ENCODE measurements at places on chromosomes 12 and 14. TPM values are rescaled to one million over a fixed set of nuclear protein-coding genes. Genes with fewer than 3 reads are reported as not detected.

Gene LHX5
- total RNA-seq = 1.6 TPM

Gene GYS2
- total RNA-seq = not detected

Gene FBLN5
- total RNA-seq = 37.2 TPM

Gene FAIM2
- total RNA-seq = 72.6 TPM

Gene ANKRD52
- 20.9 TPM for total RNA-seq

Gene TAS2R13
- total RNA-seq = 10.9 TPM

Gene CCDC184
- total RNA-seq = 15.3 TPM

Gene HCAR2
- total RNA-seq = 0.44 TPM

Gene KRT86
- total RNA-seq = 0.11 TPM

Gene P2RX2
- 0.30 TPM for total RNA-seq

Gene HNF1A
- not detected for total RNA-seq

Gene CACNA2D4
- 1.8 TPM for total RNA-seq

Gene SENP1
- total RNA-seq = 26.3 TPM

Gene SYCP3
- total RNA-seq = 0.20 TPM

Gene NTN4
- 16.6 TPM for total RNA-seq

Gene ADGRD1
- 13.9 TPM for total RNA-seq

Gene NELL2
- 241 TPM for total RNA-seq

Gene CEBPE
- 0.17 TPM for total RNA-seq

Gene SH2B3
- 8.0 TPM for total RNA-seq

Gene CD27
- total RNA-seq = 0.50 TPM

Gene AMHR2
- 0.61 TPM for total RNA-seq

Gene NUAK1
- total RNA-seq = 20.1 TPM

Gene TPH2
- total RNA-seq = 1.8 TPM

Gene FAM222A
- total RNA-seq = 7.3 TPM

Gene CLEC12A
- total RNA-seq = 10.8 TPM

Gene CCND2
- 121 TPM for total RNA-seq

Gene APOF
- total RNA-seq = not detected

Gene NID2
- total RNA-seq = 106 TPM

Gene AKAP6
- 126 TPM for total RNA-seq

Gene IFNG-AS1
- total RNA-seq = 0.22 TPM

Gene FGD6
- 23.5 TPM for total RNA-seq

Gene TUBA1B
- 1,390 TPM for total RNA-seq

Gene OAS1
- total RNA-seq = 14.0 TPM

Gene FGF23
- total RNA-seq = 0.40 TPM

Gene PGF
- total RNA-seq = 23.0 TPM

Gene FITM1
- 0.77 TPM for total RNA-seq

Gene LIMA1
- total RNA-seq = 51.9 TPM

Gene P2RX7
- 8.7 TPM for total RNA-seq

Gene KLRG1
- 4.5 TPM for total RNA-seq

Gene DCN
- total RNA-seq = 1,076 TPM

Gene DNAJC22
- 2.3 TPM for total RNA-seq
